CD4-positive, alpha-beta T cell treated with Interleukin-2 at 100 ng/mL for 4 hours (primary cell): ENCODE measurements at places on chromosomes 3 and 15.
A peak's percentile ranks its signal among the peaks of the same experiment; 100 is the strongest.

DNA sequence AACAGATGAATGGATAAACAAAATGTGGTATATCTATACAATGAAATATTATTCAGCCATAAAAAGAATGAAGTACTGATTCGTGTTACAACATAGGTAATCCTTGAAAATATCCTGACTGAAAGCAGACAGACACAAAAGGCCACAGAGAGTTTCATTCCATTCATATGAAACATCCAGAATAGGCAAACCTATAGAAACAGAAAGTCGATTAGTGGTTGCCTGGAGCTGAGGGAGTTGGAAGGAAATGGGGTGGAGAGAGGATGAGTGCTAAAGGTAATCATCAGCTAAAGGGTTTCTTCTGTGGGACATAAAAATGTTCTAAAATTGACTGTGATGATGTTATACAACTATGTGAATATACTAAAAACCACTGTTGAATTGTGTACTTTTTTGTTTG lies 22.9 kb downstream of the FOXP1 start:
- DNase-seq = no peak

- DNase-seq = no peak
Measured at GRCh38 chr15:80325206-80325605, 73.2 kb upstream of the CTXND1 start.

DNA sequence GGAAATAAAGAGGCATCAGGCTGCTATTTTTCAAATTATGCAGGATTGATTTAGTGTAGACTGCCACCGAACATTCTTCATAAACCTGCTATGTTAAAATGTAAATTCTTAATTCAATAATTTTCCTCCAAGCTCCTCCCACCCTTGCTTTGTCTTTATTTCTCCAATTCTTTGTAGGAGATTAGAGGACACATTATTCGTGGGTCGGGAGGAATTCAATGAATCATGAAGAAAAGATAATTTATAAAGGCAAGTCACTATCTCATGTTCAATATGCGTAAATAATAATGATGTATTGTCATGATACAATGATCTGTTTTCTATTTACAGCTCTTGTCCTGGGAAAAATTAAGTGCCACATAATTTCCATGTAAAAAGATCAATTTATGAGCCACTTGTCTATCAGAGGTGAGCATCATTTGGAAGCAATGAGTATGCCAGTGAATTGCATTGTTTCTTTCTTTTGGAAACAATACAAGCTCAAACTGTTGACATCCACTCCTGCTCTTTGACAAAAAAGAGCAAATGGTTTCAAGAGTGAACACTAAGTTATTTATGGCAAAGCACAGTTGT lies 148.0 kb upstream of the MITF start:
- DNase-seq = no peak

DNA sequence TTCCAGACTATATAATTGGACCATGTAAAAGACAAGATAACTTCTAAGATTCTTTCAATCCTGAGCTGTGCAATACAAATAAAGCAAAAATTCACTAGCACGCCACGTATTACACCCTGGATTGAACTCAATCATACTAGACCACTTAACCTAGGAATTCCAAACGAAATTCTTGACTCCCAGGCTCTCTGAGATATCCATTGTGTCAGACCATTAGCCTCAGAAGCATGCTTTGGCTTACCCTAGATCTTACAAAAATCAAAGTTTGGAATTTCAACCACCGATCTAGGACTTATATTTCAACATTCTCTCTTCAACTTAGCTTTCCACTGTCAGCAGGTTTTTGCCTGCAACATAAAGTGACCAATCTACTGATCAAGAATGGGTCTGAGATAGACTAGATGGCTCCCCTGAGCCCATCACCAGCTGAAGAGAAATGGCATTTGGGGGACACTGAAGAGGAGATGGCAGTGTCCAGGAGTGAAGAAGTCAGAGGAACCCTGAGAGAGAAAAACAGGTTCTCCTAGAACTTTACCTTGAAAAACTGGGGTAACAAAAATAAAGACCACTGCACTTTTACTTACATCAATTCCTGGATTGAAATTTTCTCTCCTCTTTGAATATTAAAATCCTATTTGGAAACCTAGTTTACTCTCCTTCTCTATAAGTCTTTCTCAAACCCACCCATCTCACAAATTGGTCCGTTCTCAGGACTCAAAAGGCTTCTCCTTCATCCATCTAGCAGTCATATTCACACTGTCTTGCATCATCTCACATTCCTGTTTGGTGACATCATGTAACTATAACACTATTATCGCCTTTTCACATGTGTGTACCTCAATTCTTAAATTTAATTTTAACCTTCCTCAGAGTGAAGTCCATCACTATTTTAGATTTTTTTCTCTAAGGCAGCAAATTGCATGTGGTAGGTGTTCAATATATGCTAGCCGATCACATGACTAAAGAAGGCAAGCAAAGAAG lies 18.5 kb downstream of the CPNE4 start:
- DNase-seq = no peak

- DNase-seq = no peak
Measured at GRCh38 chr3:38968891-38969290, 82.9 kb downstream of the SCN11A start.

DNA sequence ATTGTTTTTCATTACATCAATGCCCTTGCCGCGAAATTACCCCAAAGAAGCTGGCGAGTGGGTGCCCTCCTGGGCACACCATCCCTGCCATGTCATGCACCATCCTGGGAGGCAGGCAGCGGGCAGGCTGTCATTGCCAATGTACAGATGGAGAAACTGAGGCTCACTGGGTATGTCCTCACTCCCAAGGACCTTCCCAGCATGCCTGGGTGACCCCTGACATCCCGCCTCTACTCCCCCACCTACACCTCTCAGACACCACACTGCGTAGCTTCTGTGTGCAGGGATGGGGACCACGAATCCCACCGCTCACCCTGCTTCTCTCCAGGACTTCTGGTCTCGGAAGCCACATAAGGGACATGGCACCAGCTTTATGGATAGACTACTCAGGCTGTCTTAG lies 41.0 kb upstream of the SLC41A3 start:
- DNase-seq = no peak

DNA sequence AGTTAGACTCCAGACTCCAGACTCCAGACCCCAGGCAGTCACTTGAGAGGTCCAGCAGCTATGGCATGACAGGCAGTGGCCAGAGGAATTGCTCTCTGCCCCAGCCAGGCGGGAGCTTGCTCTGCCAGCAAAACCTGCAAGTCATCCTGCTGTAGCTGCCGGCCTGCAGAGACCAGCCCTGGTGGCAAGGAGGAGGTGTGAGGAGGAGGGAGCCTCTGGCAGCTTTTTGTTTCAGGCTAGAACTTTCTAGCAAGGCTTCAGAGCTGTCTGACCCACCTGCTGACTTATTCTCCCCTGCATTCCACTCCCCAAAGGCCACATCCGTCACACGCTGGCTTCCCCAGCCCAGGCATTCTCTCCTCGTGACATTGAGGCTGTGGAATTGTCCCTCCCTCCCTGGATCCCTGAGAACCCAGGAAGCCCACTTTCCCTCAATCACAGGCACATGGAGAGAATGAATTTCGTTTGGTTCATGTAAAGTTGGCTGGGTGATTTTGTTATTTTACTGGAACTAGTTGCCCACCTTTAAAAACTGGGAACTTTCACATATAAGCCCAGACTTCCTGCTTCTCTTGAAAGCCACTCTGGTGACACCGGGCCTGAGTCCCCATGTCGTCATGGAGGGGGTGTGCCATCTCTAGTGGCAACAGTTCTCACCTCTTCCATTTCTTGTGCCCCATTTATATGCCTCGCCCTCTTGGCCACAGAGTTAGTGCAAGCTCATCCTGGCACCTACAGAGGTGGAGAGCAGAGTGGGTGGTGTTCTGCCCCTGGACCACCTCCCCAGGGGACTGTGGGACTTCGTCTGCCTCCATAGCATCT lies 82.7 kb downstream of the ABHD5 start:
- DNase-seq = no peak

GRCh38 chr3:182323126-182323700 lies 470.1 kb upstream of the ATP11B start:
- DNase-seq = no peak

DNA sequence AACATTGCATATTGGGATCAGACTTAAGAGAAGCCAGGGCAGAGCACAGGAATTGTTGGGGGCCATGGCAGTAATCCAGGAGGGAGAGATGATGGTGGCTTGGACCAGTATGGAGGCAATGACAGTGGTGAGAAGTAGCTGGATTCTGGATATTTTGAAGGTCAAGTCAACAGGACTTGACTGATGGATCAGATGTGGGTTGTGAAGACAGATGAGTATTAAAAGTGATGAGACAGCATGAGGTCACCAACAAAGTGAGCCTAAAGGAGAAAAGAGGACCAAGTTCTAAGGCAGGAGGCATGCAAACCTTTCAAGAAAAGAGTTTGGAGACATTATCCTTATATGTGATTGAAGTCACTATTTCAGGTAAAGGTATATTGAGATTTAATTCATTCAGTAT lies 56.6 kb upstream of the TIPARP start:
- no peak for DNase-seq

GRCh38 chr15:80509800-80510199 lies 105.6 kb downstream of the ARNT2 start:
- no peak for DNase-seq

DNA sequence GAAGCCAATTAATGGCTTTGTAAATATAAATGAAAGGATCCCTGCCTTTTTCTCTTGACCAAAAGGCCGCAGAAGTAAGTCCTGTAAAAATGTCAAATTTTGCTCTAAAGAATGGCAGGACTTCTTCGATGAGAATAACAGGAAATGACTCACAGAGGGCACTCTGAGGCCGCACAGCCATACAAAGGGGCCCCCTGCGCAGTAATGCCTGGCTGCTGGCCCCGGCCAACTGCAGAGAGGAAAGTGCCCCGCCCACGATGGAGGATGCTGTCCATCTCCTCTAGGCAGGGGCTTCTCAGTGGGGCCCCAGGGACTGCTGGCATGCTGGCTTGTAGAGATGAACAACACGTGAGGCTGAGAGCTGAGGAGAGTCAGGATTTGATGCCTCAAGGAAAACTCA lies 18.1 kb upstream of the SCN10A start:
- DNase-seq = no peak

- DNase-seq = no peak
Measured at GRCh38 chr15:49495993-49496753, 73.1 kb downstream of the FGF7 start.

DNA sequence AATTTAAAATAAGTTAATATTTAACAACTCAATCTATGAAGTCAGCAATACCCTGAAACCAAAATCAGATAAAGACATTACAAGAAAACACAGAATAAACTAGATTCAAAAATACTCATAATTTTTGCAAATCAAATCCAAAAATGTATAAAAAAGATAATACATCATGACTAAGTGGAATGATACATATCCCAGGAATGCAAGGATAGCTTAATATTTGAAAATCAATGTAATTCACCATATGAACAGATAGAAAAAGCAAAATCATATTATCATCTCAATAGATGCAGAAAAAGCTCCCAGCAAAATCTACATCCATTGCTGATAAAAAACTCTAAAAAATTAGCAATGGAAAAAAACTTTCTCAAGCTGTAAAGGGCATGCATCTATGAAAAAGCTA lies 70.5 kb downstream of the SETMAR start:
- no peak for DNase-seq

DNA sequence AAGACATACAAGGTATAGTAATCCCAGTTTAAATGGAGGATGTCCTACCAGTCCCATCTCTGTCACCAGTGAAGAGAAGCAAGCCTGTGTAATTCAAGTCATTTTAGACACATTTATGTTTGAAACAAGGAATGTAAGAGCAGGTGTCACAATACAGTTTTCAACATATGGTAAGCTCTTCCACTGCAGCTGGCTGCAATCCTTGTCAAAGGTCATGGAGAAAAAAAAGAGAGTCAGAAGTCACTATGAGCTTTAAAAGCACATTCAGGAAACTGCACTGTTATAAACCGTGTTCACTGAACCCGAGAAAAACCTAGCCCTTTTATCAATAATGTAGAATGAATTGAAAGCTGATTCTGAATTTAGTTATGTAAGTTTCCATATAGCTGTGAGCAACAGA lies 206.4 kb downstream of the NAALADL2 start:
- DNase-seq = no peak

DNA sequence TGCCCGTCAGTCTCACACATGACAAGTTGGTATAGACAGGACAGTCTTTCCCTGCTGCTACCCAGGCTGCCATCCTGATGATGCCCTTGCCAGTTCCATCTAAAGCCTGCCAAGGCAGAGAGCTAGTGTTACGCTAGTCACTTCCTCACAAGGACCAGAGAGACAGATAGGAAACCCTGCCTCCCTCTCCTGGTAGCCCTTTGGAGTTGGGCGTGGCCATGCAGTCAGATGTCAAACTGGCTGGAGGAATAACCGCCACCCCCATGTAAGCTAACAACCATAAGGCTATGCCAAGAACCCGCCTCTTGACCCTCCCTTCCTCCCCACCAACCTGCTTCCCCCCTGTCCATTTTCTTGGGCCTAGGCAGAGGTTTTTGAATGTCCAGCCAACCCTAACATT lies 2.8 kb downstream of the TMEM115 start:
- no peak for DNase-seq

DNA sequence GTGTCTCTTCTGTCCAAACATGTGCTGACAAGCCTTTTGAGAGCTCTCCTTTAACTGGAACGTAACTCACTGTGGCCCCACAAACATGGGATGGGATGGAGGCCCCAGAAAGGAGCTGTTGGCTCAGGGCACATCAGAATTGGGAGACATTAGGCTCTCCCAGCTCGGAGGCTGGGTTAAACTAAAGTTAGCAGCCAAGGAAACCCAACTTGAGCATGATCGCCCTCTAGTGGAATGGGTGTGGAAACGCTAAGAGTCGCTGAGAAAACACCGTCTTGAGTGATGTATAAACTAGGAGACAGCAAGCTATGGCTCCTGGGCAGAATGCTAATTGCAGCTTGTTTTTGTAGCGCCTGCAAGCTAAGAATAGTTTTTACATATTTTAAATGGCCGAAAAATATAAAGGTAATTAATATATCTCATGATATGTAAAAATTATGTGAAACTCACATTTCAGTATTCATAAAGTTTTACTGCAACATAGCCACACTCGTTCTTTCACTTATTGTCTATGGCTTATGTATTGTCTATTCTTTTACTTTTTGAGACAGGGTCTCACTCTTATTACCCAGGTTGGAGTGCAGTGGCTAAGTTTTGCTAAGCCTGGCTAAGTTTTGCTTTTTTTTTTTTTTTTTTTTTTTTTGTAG lies 138.8 kb upstream of the HACD2 start:
- DNase-seq = peak; percentile 63

DNA sequence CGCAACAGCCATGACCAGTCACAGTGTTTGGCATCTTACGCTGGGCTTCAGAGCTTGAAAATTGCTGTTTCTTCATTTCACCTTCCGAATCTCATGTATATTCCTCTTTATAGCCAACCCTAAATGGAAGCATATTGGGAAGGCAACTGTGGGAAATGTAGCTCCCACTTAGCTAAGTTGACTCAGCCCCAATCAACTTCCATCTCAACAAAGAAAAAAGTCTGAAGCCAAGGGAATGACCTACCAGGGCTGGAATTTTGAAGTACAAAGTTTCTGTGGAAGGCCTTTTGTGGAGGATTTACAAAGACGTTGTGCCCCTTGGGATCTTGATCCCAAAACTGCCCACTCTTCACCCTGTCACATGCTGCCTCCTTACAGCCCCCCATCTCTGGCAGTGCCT lies 85.2 kb upstream of the OXTR start:
- DNase-seq = no peak
